ENCODE measurements at places on chromosomes 6 and 20.

DNA sequence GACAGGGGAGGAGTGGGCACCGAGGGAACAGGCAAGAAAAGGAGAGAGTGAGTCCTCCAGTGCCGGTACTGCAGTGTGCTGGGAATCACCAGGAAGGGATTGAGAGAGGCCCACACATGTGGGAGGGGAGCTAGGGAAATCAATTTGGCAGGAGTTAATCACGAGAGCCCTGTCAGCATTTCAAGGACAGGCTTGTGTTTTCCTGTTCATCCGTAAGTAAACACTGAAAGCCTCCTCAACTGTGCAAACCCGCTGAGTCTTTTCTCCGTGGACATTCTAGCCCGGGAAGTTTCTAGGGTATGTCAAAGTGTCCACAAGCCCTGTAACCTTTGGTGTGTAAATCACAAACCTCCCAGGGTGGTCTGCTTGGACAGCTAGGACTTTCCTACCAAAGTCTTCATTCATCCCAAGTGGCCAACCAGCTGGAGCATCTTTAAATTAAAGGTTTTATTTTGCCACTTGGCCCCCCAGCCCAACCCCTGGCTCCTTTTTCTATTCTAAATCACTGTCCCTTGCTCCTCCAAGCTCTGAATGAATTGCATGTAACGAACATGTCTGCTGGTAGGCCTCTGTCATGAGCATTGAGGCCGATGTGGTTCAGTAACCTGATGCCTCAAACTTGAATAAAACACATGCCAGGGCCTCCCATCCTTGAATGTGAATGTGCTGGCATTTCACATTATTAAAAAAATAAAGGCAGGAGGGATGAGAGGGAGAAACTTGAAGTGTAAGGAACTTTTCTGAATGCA, 149.1 kb downstream of the ZNF217 start:
- DNase-seq: no peak

- DNase-seq: no peak
Measured at GRCh38 chr6:133644892-133645619, 243.9 kb upstream of the TCF21 start.

DNA sequence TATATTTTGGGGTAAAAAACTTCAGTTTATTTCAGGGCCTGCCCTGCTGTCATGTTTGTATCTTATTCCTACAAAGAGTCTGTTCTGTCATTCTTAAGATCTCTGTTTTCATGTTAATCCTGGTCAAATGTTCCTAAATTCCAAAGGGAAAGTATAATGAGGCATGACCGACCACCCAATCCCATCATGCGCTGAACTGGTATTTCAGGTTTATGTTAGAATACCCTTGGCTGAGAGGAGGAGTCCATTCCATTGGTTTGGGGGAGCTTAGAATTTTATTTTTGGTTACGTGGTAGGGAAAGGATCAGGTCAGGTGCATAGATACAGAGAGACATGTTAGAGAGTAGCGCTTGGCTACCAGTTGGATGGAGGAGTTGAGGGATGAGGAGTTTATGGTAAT, 25.7 kb downstream of the CFAP61 start:
- no peak for DNase-seq

DNA sequence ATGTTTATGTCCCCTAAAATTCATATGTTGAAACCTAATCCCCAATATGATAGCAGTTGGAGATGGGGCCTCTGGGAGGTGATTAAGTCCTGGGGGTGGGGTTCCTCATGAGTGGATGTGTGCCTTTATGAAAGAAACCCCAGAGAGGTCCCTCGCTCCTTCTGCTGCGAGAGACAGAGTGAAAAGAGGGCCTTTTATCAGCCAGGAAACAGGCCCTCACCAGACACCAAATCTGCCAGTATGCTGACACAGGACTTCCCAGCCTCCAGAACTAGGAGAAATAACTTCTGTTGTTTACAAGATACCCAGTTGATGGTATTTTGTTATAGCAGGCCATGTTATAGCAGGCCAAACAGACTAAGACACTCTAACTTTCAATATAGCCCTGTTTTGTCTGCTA, 100.9 kb upstream of the NFATC2 start:
- no peak for DNase-seq

DNA sequence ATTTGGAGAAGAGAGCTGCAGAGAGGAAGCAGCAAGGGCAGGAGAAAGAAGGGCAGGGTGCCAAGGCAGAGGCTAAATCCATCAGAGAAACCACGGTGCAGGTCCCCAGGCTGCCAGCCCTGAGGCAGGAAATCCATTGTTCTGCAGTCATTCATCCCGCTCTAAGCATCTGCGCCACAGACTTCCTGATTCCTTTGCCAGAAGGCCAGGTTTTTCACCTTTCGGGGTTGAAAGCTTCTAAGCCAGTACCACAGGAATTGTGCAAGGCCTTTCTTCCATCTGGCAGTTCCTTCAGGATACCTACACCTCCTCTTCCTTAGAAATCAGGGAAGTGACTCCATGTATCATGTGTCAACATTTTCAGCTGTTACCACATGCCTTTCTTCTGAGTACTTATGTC, 45.6 kb downstream of the ADGRF5 start:
- DNase-seq: no peak

GRCh38 chr6:142118925-142119324, 13.8 kb upstream of the GJE1 start:
- DNase-seq: no peak

DNA sequence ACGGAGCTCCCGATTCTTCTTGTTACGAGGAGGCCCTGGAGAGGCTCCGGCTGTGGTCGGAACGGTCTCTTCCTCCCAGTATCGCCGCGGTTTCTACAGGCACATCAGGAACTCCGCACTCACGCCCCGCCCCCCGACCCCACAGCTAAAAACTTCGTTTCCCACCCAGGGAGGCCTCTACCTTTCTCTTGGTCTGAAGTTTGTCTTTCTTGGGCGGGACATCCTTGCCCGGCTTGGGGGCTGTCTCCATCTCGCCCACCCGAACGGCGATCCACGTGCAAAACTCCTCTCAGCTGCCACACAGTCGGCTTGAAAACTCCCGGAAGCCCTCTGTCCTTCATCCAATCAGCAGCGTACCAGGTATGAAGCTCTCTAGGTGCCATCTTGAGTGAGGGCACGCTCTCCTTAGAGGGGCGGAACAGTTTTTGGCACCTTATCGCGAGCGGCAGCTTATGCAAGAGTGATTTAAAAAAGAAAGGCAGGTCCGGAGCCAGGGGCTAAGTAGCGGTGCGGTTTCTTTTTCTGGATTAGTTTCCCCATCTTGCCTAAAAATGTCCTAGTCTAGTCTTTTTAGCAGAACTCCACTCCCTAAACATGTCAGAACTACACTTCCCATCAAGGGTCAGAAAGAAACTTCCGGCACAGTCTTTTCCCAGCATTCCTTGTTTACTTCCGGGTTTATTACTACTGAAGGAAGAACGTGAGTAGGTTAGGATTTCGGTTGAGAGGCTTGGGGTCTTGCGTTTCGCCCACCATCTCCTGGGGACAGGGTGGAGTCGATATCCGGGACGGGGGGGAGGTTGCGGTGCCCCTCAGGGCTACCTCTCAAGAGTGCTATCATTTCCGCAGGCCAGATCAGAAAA, at the start of the genes PFDN6 and WDR46:
PFDN6 (plus strand) TSS at position 681 of the 863 bp plus-strand sequence. CDS start 256 bp downstream, outside the sequence.
WDR46 (minus strand) TSS at position 319 of the 863 bp plus-strand sequence; CDS start at position 250, 69 bp downstream.
- peak; percentile 96 for DNase-seq

GRCh38 chr6:147826698-147827097, 318.2 kb downstream of the SAMD5 start:
- DNase-seq: no peak

- no peak for DNase-seq
Measured at GRCh38 chr20:59342023-59342957, 41.9 kb downstream of the EDN3 start.

GRCh38 chr20:53866794-53867740, 203.3 kb downstream of the BCAS1 start:
- peak; percentile 74 for DNase-seq

DNA sequence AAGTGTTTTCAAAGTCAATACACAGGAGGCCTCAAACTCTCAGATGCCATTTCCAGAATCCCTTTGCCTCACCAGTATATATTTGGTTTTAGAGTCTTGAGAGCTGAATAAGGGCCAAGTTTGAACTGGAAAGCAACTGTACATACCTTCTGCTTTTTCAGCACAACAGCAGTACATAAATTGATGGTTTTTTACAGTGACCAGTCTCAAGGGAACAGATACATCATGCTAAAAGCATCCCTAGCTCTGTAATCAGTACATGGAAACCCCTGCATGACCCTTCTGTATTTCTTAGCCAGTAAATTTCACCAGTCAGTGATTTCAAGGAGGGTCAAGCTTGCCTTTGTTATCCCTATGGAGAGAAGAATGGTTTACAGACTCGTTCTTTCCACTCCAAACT, 40.6 kb upstream of the ECHDC1 start:
- no peak for DNase-seq

GRCh38 chr6:157579467-157580031, 198.6 kb downstream of the ZDHHC14 start:
- DNase-seq: no peak
